Cerebellum (tissue), 4 donors: ENCODE measurements at places on chromosomes 3 and 15. TPM values are rescaled to one million over a fixed set of nuclear protein-coding genes. Genes with fewer than 3 reads are reported as not detected.

DNA sequence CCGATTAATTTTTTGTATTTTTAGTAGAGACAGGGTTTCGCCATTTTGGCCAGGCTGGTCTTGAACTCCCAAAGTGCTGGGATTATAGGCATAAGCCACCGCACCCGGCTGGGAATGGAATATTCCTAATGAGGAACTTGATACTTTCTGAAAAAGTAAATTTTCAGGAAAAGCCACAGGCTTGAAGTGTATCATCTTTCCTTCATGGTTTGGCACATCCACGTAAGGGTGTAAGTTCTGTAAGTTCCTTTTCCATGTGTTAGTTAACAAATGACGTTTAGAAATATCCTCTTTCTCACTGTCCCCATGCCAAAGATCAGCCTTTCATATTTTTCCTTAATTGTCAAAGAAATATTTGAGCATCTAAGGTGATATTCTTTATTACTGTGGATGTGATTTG is 24.9 kb downstream of the TMEM45A start:
- no peak for DNase-seq

The USF3 gene
- 19.1 TPM for total RNA-seq

GRCh38 chr15:58698887-58699641 is 50.4 kb downstream of the ADAM10 start:
- no peak for DNase-seq

The AP3B2 gene
- total RNA-seq = 49.5 TPM

DNA sequence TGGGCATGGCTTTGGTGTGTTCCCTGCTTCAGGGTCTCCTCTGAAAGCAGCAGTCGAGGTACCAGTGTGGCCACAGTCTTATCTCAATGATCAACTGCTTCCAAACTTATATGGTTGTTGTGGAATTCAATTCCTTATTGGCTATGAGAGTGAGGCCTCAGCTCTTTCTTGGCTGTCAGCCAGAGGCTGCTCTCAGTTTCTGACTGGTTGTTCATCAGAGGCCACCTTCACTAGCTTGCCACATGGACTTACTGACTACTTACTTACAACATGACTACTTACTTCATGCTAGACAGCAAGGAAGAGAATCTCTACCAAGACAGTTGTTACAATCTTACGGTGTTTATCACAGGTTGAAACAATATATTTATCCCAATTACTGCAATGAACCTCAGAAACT is 789.2 kb downstream of the DIPK2A start:
- no peak for DNase-seq

GRCh38 chr3:112778353-112778948 is 68.2 kb downstream of the CD200R1L start:
- DNase-seq = no peak

- DNase-seq = no peak
These were observed 591.5 kb downstream of the ZNF385D start for GRCh38 chr3:21159543-21159906.

DNA sequence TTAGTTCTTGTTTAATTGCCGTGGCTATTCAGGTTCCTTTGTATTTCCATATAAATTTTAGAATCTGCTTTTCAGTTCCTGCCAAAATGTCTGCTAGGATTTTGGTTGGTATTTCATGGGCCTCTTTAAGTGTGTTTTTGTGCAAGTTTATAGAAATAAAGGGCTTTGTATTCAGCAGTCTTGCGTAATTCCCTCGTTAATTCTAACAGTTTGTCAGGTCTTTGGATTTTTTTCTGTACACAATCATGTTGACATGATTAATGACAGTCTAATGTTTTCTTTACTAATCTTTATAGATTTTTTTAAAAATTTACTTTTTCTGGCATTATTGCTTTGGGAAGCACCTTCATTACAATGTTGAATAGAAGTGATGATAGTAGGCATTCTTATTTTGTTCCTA is 120.9 kb downstream of the NEK11 start:
- no peak for DNase-seq

The GPR149 gene
- 2.7 TPM for total RNA-seq

DNA sequence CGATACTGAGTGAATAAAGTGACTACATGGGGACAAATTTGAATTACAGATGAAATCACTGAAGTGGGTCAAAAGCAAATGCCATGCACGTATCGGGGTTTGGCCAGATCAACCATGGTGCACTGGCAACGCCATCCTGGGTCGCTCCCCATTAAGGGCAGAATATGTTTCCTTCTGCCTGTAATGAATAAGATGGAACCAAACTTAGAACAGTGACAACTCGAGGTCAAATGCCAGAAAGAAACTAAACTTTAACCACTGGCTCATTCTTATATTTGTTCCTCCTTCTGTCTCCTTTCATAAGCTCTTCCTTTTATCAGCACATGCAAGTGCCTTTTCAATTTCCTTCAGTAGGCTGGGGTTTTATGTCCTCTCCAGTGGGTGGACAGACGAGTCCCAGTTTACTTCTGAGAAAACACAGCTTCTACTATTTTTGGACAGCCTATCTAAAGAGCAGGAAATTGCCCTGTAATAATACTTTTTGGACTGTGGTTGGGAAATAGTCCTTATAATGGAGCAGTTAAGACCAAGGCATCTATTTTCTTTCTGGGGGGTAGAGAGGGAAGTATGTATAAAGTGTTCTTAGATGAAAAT is 61.4 kb downstream of the WHAMM start:
- no peak for DNase-seq

DNA sequence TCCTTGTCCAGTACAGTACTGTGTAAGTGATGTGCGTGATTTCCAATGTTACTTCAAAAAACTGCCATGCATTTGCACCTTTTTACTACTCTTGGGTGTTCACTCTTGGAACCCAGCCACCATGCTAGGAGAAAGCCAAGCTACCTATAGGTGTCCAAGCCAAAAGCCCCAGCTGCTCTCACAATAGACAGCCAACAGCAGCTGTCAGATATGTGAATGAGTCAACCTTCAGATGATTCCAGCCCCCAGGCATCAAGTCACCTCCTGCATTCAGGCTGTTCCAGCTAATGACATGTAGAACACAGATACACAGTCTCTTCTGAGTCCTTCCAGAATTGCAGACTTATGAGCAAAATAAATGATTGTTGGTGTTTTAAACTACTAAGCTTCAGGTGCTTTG is 417.7 kb upstream of the TGFBR2 start:
- no peak for DNase-seq

DNA sequence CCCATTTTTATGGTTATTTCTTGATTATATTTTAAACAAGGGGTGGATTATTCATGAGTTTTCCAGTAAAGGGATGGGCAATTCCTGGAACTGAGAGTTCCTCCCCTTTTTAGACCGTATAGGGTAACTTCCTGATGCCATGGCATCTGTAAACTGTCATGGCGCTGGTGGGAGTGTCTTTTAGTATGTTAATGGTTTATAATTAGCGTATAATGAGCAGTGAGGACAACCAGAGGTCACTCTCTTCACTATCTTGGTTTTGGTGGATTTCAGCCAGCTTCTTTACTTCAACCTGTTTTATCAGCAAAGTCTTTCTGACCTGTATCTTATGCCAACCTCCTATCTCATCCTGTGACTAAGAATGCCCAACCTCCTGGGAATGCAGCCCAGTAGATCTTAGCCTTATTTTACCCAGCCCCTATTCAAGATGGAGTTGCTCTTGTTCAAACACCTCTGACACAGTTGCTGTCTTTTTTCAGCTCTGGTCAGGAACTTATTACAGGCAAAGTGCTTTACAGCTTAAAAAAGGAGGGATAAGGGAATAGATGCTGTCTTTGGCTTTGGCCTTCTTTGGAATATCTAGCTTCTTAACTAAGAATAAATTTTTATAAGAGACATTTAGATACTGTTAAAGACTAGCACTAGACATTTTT is 257.8 kb downstream of the CNTN4 start:
- DNase-seq = no peak

GRCh38 chr3:15152184-15152583 is 53.2 kb upstream of the RBSN start:
- no peak for DNase-seq

The ZNF860 gene
- 1.8 TPM for total RNA-seq

GRCh38 chr3:71879089-71879488 is 94.1 kb upstream of the PROK2 start:
- no peak for DNase-seq

- no peak for DNase-seq
These were observed 336.5 kb upstream of the TGFBR2 start for GRCh38 chr3:30269751-30270445.

- DNase-seq = no peak
These were observed 50.3 kb upstream of the SPRED1 start for GRCh38 chr15:38202361-38202760.

- DNase-seq = peak; percentile 88
These were observed 26.6 kb upstream of the RASA2 start for GRCh38 chr3:141460097-141460704.

DNA sequence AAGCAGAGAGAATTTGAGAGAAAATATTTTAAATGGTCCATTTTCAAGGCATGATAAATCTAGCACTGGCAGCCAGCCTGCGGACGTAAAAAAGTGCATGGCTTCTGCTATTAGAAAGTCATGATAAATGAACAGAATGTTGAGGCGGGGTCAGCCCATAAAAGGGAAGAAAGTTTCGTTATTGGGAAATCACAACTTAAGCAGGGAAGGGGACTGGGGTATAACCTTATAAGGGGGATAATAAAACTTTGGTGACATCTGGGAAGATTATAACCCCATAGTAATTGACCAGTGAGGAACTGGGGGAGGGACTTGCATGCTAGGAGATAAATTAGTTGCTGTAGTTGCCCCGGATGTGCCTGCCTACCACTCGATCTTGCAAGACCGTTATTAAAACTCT is 88.4 kb upstream of the PLSCR4 start:
- DNase-seq = no peak

DNA sequence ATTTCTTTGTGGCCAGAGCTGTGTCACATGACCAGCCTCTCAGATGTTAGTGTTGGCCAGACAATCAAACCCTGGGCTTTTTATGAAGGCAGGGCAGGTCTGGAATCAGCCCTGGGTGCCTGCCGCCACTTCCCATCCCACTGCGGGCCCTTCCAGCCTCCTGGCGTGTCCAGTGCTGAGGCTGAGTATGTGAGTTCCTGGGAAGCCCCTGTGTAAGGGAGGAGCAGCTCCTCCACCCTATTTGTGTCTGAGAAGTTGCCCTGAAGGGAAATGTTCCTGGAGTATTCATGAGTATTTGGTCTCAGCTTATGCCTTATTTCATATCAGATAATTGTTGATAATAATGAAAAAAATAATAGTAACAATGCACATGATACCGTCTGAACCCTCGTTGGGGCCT is 190.1 kb downstream of the NSMCE3 start:
- no peak for DNase-seq

The WNT7A gene
- total RNA-seq = 5.4 TPM

DNA sequence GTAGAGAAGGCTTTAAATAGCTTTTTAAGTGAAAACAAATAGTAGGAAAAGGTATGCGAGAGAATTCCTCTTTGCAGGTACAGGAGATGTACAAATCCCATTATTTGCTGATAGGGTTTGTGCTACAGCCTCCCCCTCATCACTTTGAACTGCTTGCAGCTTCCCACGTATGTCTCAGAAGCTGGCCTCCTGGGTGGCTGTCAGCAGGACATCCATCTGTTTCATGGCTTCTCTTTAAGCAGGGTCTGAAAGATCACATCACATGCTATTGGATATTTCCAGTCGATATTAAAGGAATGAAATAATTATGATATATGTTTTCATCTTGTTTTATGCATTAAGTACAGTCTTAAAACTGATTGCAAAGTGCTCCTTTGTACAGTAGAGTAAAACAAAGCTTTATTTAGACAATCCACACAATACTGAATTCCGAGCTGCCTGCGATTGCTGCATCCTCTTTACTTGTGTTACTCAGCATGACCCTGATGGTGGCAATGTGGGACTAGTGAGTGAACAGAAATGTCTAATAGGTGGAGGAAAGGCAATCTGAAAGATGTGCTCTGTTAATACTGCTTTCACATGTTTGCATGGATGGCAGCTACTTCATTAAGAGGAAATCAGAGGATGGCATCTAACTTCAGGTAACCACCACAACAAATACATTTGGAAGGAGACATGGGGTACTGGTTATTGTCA is 930.6 kb upstream of the SEMA6D start:
- DNase-seq = peak; percentile 6

DNA sequence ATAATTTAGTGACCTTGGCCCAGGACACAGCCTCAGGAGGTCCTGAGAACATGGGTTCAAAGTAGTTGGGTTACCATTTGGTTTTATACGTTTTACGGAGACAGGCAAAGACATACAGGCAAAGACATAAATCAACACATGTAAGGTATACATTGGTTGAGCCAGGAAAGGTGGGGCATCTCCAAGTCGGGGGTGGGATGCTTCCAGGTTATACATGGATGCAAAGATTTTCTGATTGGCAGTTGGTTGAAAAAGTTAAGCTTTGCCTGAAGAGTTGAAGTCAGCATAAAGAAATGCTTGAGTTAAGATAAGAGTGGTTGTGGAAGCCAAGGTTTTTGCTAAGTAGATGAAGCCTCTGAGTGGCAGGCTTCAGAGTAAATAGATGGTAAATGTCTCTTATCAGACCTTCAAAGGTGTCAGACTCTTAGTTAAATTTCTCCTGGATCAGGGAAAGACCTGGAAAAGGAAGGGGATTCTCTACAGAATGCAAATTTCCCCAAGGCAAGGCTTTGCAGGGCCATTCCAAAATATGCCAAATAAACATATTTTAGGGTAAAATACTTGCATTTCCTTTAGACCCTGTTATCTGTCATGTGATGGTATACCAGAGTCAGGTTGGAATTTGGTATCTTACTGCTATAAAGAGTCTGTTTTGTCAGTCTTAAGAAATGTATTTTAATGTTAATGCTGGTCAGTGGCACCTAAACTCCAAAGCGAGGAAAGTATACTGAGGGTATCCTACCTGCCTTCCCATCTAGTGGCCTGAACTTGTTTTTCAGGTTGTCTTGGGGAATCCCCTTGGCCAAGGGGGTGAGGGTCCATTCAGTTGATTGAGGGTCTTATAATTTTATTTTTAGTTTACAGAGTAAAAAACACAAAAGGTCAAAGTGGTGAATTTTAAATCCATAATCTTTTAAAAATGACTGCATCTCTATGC is 8.2 kb upstream of the PDHB start:
- DNase-seq = no peak

- no peak for DNase-seq
These were observed 143.0 kb upstream of the GALNT15 start for GRCh38 chr3:16031434-16031833.

GRCh38 chr3:173021547-173022185 is 119.4 kb downstream of the SPATA16 start:
- DNase-seq = no peak

DNA sequence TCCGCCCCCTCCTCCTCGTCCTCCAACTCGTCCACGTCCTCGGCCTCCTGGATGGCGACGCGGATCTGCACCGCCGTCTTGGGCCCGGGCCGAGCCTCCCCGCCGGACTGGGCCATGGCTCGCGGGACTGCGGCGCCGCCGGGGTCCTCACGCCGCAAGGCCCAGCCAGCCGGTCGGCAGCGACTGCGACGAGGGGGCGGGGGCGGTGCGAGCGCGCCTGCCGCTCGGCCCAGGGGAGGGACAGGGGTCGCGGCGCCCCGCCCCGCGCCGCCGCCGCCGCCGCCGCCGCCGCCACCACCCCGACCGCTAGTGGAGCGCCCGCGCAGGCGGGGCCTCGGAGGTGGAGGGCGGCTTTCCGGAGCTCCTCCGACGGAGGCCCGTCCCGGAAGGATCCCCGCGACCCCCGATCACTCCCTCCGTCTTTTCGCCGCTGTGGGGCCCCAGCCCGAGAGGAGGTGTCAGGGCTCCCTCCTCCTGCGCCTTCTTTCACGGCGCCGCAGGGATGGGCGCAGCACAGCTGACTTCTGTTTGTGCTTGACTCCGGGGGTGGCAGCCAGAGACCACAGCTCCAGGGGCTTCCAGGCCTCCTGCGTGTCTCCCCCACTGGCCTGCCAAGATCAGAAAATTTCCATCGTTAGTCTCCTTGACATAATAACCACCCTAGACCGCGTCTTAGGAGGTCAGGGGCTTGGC is at the start of gene LARP6:
LARP6 (minus strand) TSS at position 185 of the 693 bp plus-strand sequence; CDS start at position 116, 69 bp downstream.
- DNase-seq = peak; percentile 62

- DNase-seq = no peak
These were observed 98.2 kb downstream of the HCN4 start for GRCh38 chr15:73270366-73271097.

The FAM107A gene
- total RNA-seq = 13.1 TPM
